Right ventricle myocardium superior (tissue), 1 donor: ENCODE measurements at places on chromosomes 7 and 10. TPM values are rescaled to one million over a fixed set of nuclear protein-coding genes. Genes with fewer than 3 reads are reported as not detected.
A peak's percentile ranks its signal among the peaks of the same experiment; 100 is the strongest.

- DNase-seq = no peak
Observed at GRCh38 chr7:158898025-158898424, 41.7 kb downstream of the DYNC2I1 start.

- DNase-seq = no peak
Observed at GRCh38 chr7:117775801-117776200, 97.4 kb downstream of the CTTNBP2 start.

- no peak for DNase-seq
Observed at GRCh38 chr7:112414855-112415490, 35.3 kb upstream of the IFRD1 start.

GRCh38 chr7:101952355-101953247 lies 135.2 kb downstream of the CUX1 start:
- peak; percentile 26 for DNase-seq

- no peak for DNase-seq
Observed at GRCh38 chr7:9036080-9036479, 602.7 kb downstream of the NXPH1 start.

ZEB1 gene
- 83.7 TPM for total RNA-seq

DNA sequence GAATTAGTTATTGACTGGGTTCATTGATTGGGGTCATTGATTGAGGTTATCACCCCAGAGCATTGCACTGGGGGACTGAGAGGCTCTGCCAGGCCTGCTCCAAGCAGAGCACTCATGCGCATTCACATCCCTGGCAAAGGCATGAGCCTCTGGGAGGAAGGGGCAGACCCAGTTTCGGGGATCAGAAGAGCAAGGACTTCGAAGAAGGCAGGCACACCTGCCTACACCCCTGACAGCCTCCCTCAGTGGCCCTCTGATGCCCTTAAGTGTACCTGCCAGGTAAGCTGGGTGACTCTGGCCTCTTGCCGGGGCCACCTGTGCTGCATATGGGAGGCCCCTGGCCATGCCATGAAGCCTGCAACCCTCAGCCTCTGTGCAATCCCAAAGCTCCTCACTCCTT lies 181.1 kb downstream of the PTPN20 start:
- no peak for DNase-seq

DNA sequence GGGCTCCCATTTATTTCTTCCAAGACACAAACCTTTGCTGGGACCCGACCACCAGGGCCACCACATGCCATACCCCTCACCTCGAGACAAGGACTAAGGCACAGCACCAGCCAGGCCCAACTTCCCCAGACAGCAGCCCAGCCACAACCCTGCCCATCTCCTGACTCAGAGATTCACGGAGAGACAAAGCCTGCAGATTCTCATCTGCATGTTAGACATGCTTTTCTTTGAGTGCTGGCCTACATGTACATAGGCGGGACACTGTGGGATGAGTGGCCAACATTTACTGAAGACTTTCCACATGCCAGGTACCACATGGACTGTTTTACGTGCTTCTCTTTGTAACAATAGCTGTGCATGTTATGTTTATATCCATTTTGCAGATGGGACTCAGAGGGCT lies 221.3 kb upstream of the ZMIZ1 start:
- DNase-seq = no peak

TEX47 gene
- not detected for total RNA-seq

FANK1 gene
- 0.51 TPM for total RNA-seq

ITGA8 gene
- 1.1 TPM for total RNA-seq

- DNase-seq = no peak
Observed at GRCh38 chr7:37971491-37971890, 51.1 kb downstream of the EPDR1 start.

DNA sequence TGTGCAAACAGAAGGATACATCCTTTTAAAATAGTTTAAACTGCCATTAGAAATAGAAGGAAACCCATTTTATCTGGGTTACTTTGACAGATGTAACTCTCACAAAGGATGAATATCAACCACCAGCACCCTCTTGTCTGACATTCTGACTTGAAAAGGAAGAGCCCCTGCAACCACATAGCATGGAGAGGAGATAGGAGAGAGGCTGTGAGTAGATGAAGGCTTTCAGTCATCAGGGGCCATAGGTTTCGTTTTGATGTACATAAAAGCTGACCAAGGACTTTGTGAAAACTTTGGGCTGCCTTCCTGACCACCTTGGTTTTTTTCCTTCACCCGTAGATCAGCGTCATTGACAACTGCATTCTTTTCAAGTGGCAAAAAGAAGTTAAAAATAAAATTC lies 211.6 kb upstream of the PRPS1L1 start:
- no peak for DNase-seq

DNA sequence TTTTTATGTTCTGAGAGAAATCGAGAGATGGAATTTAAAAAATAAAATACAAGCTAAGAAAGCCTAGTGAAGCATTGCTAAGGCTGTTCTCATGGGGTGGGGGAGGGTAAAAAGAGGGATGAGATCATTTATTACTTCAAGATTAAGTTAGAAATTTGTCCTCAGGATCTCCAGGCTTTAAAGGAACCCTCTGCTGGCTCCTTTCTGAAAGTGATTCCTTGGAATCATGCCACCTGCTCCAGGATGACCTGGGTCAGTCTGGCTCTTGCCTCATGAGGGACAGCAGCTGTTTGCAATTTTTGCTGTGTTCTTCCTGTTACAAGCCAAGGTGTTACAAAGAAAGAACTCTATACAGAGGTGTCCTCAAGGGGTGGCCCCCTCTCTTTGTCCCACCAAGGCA lies 69.8 kb downstream of the CDK1 start:
- DNase-seq = no peak

DNA sequence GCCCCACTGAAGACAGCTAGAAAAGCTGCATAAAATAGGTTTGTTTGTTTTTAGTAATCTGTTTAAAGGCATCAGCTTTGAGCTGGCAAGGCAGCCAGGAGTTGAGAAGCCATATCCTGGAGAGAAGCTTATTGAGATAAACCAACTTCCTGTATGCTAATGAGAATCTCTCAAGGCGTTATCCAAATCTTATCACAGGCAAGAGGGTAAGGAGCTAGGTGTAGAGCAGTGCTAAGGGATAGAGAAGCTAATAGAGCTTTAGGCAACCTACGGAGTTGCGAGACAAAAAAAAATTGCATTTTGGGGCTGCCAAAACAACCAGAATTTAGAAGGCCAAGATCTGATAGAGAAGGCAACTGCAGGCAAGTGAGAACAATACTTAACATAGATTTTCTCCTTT lies 641.6 kb downstream of the SH2D4B start:
- DNase-seq = no peak

PGAM2 gene
- 1,131 TPM for total RNA-seq

STOX1 gene
- total RNA-seq = 0.38 TPM

MMP21 gene
- total RNA-seq = not detected

- DNase-seq = no peak
Observed at GRCh38 chr10:51832652-51833383, 133.4 kb upstream of the CSTF2T start.

MINDY3 gene
- 16.7 TPM for total RNA-seq

DNA sequence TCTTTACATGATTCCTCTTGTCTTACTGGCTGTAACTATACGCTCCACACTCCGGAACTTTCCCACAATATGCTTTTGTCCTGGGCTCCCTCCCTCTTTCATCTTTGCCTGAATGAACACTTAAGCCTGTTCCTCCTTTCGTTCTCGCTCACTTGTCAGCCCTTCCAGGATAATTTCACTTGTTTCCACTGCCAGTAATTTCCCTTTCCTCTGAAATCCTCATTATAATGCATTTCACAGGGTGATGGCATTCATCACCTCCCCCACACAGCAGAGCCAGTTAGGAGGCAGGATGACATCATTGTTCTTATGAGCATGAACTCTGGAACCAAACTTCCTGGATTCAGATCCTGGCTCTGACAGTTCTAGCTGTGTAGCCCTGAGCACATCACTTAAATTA lies 372.6 kb downstream of the GPR158 start:
- DNase-seq = no peak

- DNase-seq = no peak
Observed at GRCh38 chr10:60384708-60385398, 4.8 kb downstream of the ANK3 start.
